Caki2 (cell line): ENCODE measurements at places on chromosomes 7 and 10. TPM values are rescaled to one million over a fixed set of nuclear protein-coding genes. Genes with fewer than 3 reads are reported as not detected.

DNA sequence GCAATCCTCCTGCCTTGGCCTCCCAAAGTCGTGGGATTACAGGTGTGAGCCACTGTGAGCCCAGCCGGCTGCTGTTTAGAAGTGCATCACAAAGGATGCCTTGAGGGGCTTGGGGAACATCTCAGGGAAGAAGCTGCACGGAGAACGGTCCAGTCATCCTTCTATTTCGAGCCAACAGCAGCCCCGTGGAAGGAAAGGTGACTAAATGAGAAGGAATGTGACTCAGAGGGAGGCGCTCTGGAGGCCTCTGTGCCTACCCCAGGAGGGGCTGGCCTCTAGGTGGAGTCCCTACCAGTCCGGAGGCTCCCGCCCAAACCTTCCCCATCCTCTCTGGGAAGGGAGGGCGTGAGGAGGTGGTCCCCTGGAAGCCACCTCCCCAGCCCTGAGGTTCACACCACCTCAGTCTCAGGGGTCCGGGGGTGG is 76.2 kb downstream of the CTBP2 start:
- peak; percentile 97 for DNase-seq

GRCh38 chr10:104291439-104291951 is 22.5 kb downstream of the GSTO2 start:
- DNase-seq, result peak; percentile 81

DNA sequence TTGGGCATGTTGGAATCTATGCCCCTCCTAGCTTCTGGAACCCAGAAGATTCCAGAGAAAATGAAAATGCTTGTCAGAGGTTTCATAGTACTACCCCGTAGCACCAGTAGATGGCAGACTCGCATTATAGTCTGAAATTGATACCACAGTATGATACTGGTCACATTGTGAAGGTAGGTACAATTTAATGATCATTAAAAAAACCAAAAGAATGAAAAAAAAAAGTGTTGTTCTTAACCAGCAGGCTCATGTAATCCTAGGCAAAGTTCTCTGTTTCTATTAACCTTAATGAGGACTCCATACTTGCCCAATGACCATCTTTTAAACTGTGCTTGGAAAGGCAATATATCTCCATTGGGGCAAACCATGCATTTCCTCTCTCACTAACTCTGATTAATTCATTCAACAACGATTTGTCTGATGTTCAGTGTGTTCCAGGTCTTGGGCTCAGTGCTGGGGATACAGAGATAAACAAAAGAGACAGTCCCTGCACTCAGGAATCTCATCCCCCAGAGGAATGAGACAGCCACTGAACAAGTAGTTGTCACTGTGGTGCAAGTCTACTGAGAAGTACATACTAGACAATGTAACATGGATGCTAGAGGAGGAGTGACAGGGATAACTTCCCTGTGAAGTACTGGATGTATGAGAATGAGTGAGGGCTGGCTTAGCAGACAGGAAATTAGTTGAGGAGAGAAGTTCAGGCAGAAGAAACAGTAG is 223.5 kb upstream of the PHYHIPL start:
- DNase-seq, result peak; percentile 42

- DNase-seq, result peak; percentile 87
Measured at GRCh38 chr7:28573059-28573553, 160.8 kb downstream of the CREB5 start.

DNA sequence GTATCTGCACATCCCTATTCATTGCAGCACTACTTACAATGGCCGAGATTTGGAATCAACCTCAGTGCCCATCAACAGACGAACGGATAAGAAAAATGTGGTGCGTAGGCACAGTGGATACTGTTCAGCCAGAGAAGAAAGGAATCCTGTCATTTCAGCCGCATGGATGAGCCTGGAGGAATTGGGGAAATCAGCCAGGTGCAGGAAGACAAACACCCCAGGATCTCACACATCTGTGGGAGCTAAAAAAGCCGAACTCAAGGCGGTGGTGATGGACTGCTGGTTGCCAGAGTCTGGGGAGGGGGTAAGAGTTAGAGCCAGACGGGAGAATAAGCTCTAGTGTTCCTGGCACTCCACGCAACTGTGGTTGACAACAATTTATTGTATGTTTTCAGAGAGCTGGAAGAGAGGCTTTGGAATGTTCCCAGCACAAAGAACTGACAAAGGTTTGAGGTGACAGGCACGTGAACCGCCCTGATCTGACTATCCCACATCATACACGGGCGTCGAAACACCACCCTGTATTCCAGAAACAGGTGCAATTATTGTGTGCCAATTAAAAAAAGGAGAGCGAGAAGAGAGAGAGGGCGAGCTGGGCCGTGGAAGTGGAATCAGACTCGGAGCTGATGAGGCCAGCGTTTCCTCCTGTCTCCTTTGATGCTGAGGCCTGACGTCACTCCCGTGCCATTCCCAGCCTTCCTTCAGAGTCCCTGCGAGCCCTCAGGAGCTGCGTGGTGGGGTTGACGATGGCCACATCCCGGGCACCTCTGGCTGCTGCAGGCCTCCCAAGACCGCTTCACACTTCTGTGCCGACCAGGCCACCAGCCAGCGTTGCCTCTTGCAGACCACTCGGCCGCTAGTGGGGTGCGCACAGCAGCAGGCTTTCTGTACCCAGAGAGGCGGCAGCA is 189.5 kb downstream of the DNAJB6 start:
- no peak for DNase-seq

DNA sequence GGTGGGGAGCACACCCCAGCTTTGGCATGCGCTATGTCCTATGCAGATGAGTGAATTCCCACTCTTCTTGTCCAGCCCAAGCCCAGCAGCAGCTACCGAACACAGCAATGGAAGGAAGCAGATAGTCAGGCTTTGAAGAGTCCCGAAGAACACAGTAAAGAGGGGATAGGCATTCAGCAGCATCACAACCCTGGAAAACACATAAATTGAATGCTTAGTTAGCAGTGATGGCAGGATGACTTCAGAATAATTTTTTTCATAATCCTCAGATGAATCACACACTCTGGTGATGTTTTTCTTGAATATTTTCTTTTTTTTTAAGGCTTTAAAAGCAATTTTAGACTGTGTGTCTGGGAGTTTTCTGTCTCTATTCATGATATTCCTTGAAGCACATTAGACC is 95.8 kb downstream of the CFAP58 start:
- DNase-seq, result no peak

- DNase-seq, result no peak
Measured at GRCh38 chr10:52526251-52526823, 212.3 kb downstream of the DKK1 start.

DNA sequence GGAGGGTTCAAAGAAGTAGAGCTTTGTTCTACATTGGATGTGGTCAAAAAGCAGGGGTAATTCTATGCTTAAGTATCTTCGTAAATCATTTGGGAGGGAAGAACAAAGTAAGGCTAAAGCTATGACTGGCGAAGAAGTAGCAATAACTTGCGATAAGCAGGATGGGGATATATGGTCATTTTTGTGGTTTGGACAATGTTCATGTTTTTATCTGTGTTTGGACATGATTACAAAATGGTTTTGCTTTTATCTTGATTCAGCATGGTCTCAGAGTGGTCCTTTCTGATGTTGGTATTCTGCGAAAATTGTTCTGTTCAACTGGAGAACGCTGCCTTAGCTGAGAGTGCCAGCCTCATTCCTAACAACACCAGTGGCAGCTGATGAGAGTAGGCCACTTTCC is 208.8 kb downstream of the SEMA3A start:
- no peak for DNase-seq

DNA sequence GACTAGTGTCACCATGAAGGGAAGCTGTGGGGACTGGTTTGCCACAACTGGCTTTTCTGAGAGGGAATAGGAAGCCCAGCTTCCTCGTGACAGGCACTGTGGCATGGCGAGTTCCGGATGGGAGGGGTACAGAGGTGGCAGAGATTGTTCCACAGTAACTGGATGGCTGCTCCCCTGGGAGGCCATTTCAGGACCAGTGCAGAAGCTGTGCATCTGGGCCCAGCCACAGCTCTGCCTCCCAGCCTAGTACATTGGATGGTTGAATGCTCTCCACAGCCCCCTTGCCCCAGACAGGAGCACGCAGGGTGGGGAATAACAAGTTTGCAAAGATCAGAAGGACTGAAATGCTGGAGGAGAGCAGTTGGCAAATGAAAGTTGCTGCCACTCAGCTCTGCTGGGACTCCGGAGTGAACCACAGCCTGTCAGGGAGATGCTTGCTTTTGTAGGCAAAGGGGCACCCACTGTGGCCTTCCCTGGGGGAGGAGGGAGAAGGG is 51.8 kb downstream of the GSDME start:
- DNase-seq, result no peak

GRCh38 chr7:93515144-93515543 is 59.4 kb downstream of the CALCR start:
- no peak for DNase-seq

GRCh38 chr10:119217991-119218490 is 10.7 kb downstream of the GRK5 start:
- DNase-seq, result no peak

- DNase-seq, result no peak
Measured at GRCh38 chr7:12508005-12508404, 62.5 kb upstream of the SCIN start.

- DNase-seq, result no peak
Measured at GRCh38 chr10:91032611-91033206, 111.8 kb upstream of the ANKRD1 start.

- no peak for DNase-seq
Measured at GRCh38 chr10:101287997-101288635, 58.9 kb upstream of the LBX1 start.

DNA sequence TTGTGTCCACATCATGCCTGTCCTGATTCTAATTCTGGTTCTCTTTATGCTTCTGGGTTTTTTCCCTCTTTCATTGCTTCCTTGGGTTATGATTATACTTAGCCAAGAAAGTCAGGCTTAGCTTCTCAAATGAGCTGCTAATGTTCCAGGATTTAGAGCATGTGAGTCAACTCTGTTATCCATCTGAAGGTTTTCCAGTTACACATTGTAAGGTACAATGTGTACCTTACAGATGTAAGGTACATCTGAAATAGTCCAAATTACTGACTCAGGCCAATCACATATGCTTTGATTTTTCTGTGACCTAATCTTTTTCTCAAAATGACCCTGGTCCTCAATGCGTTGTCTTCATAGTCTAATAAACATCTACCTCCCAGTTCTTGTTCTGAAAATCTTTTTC is 13.3 kb upstream of the MIOS start:
- no peak for DNase-seq

ZPBP gene
- total RNA-seq, result not detected in 2 replicates

SLC13A1 gene
- total RNA-seq, result not detected in 2 replicates

CYP2E1 gene
- total RNA-seq, result not detected in 2 replicates

WEE2 gene
- not detected in 2 replicates for total RNA-seq

RASA4B gene
- 1.2 and 2.2 TPM in 2 replicates for total RNA-seq

TBXAS1 gene
- total RNA-seq, result 48.6 and 77.6 TPM in 2 replicates
